ENCODE measurements at places on chromosomes 16 and 17.
A peak's percentile ranks its signal among the peaks of the same experiment; 100 is the strongest.

GRCh38 chr17:3982541-3983017 is 18.3 kb upstream of the ATP2A3 start:
- DNase-seq = peak; percentile 19

DNA sequence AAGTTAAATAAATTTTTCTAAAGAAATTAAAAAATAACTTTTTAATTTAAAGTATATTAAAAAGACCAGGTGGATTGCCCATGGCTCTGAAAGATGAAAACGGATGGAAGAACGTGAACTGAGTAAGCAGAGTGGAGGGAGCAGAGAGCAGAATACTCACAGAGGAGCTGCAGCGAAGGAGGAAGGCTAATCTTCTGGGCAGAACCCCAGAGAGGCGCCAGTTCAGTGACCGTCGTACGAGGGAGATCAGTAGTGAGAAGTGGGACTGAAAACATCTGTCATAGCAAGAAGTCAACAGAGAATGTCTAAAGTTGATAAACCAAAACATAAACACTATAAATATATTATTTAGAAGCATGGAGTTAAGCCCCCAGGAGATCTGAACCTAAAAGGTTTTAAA is 34.9 kb downstream of the UBE2G1 start:
- DNase-seq = no peak

DNA sequence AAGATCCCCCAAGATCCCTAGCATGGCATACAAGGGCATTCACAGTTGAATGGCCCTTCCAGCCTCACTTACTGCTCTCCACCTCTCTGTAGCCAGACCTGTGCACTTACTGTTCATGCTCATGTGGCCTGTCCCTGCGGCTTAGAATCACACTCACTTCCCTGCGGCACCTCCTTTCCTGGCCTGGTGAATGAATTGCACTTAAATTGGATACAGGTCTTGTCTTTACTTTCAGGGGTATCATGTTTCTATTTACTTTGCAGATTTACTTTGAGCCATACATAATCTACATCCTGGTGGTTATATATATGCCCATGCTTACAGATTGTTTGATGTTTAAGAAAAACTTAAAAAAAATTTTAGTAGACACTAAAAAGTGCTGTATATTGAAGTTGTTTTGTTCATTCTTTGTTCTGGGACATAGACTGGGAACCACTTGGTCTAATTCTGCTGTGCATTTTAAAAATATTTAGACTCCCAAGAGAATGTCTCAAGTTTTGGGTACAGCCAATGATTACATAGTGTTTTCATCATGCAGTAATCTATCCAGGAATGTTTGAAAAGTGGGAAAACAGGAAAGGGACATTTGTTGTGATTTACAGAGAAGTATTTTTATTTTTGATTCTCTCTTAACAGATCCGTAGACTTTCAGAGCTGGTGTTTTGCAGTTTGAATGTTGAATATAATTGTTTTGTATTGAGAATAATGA is 63.9 kb downstream of the NUP88 start:
- DNase-seq = no peak

GRCh38 chr17:57879437-57880085 is 29.7 kb upstream of the MRPS23 start:
- no peak for DNase-seq

- DNase-seq = no peak
These were observed 86.6 kb downstream of the SNX11 start for GRCh38 chr17:48194097-48194550.

DNA sequence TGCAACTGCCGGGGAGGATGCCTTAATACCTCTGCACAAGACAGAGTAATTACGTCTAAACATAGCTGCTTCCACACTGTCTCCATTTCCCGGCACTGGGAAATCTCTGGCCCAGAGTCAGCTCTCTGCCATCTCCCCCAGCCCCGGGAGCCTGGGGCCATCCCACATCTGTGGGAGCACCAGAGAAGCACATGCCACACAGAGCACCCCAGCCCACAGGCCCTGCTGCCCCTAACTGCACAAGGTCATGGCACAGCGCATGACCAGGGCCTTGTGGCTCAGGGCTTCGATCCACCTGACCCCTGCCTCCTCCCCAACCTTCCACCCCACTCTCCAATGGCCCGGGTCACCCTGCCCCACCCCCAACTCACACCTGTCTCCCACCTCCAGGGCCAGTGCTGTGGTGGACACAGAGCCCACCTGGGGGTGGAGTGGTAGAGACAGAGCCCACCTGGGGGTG is 36.6 kb upstream of the RBFOX3 start:
- DNase-seq = peak; percentile 20

GRCh38 chr17:60989846-60990245 is 312.2 kb downstream of the BCAS3 start:
- no peak for DNase-seq

DNA sequence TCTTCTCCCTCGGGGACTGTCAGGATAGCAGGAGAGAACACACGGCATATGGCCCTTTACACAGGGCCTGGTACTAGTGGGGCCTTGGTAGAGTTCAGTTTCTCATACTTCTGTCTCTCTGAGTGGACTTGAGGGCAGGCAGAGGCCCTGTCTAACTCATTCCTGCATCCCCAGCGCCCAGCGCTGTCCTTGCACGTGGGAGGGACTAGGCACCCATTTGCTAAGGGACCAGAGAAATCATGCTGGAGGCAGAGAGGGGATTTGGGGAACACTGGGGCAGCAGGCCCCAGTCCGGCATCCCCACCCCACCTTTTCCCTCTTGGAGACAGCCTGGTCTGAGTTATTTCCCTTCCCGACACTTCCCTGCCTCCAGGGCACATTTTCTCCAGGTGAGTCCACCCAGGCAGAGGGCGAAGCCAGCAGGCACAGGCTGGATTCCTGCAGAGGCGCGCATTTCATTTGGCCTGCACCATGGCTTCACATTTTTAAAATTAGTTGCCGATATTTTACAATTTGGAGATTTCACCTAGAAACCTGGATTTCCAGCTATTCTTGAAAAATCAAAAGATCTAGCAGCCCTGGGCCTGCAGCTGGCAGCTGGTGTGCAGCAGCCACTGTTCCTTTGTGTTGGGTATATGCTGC is 9.7 kb upstream of the NKD1 start:
- peak; percentile 30 for DNase-seq

GRCh38 chr17:82300228-82300627 is 17.2 kb downstream of the CD7 start:
- no peak for DNase-seq
